ENCODE measurements at places on chromosomes 6 and 20.

DNA sequence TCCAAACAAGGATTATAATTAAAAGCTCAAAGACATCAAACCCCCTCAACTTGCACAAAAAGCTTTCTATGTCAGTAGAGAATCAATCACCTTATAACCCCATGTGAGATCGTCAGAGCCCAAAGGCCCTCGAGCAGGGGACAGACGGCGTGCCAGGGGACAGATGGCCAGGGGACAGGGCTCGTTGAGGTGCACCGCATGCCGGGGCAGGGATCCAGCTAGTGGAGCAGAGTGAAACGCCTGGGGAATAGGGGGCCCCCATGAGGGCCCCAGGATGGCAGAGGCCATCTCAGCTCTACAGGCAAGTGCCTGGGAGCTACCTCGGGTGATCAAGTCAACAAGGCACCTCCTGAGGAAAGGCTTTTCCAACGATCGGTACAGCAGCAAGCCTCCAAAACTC is 28.6 kb downstream of the DIDO1 start:
- DNase-seq = no peak

DNA sequence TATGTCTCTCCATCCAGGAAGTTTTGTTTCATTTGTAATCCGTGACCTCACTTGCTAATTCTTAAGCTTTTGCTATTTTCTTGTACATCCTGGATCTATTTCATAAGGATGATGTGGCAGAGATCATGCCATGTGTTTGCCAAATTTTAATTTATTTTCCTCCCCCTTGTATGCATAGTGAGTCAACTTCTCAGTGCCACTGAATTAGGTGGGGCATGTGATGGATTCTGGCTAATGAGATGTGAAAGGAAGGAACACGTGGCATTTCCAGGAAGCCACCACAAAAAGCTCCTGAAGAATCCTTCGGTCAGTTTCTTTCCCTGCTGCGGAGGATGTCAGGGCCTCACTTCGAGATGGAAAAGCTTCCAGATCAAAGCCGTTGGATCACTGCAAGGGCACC is 86.2 kb upstream of the PRL start:
- no peak for DNase-seq

DNA sequence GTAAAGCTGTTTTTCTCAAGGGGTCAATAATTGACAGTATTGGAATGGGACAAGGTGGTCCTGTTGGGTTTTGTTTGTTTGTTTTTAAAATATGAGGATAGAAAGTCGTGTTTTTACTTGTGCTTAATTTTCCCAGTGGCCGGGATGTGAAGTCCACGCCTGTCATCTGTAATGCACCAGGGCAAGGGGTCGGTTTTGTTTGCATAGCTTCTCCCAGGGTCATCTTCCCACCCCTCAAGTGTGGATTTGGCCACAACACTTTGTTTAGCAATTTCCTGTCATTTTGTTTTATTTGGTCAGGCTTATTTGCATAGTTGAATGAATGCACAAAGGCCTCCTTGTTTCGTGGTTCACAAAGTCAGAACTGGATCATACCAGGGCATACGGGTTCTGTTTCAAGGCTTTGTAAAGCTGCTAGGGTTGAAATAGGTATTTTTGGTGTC is 29.8 kb downstream of the SYNJ2 start:
- no peak for DNase-seq

- DNase-seq = no peak
These were observed 192.7 kb upstream of the PMEPA1 start for GRCh38 chr20:57902473-57902872.

GRCh38 chr6:54702772-54703171 is 143.8 kb upstream of the FAM83B start:
- no peak for DNase-seq

- DNase-seq = no peak
These were observed 16.0 kb downstream of the AKAP12 start for GRCh38 chr6:151255811-151256210.

GRCh38 chr6:133590814-133591213 is 298.1 kb upstream of the TCF21 start:
- DNase-seq = no peak

GRCh38 chr6:125509477-125509876 is 207.7 kb upstream of the HDDC2 start:
- no peak for DNase-seq

GRCh38 chr6:127539272-127539671 is 20.1 kb upstream of the MTCL3 start:
- no peak for DNase-seq

DNA sequence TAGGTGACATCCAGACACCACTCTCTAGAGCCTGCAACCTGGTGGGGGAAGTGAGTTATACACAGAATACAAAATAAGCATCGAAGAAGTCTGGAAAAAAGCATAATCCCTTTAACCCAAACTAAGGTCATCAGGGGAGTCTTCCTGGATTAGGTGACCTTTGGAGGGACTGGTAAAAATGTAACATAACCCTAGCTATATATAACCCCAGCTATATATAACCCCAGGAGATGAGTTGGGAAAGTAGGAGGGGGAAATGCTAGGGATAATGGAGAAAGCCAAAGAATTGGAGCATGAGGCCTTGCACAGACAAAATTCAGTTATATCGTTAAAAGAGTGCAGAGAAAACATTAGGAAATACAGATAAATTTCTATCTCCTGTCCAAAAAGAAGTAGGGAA is 164.8 kb downstream of the QRSL1 start:
- no peak for DNase-seq

- no peak for DNase-seq
These were observed 116.2 kb upstream of the SYNDIG1 start for GRCh38 chr20:24353135-24353690.

DNA sequence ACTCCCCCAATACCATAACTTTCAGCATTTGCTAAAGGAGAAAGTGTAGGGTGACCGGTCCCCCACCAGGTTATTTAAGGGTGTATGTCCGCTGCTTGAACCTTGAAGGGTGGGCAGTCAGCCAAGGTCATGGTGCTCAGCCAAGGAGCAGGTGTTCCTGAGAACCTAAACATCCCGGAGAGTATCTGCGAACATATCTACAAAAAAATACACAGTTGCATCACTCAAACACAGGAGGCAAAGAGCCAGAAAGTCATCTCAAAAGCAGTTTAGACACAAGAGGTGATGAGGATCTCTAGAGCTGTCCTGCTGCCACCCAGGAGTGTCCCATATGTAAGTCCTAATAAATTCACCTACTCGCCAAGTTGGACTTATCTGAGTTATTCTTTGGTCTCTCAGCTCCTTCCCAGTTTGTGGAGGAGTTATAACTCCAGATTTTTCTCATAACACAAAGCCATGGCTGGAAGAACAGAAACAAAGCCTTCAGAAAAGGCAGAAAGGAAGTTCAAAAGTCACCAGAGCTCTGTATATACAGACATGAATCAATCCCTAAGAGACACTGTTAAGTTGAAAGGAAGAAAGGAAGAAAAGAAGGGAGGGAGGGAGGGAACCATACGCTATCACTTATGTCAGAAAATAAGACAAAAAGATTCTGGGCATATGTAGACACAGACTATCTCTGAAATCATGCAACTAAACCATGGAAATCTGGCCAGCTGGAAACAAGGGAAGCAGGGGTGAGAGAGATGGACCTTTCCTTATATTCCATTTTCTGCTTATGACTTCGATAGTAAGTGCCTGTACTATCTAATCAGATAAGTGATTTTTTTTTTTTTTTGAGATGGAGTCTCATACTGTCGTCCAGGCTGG is 11.3 kb downstream of the MBOAT1 start:
- DNase-seq = no peak

DNA sequence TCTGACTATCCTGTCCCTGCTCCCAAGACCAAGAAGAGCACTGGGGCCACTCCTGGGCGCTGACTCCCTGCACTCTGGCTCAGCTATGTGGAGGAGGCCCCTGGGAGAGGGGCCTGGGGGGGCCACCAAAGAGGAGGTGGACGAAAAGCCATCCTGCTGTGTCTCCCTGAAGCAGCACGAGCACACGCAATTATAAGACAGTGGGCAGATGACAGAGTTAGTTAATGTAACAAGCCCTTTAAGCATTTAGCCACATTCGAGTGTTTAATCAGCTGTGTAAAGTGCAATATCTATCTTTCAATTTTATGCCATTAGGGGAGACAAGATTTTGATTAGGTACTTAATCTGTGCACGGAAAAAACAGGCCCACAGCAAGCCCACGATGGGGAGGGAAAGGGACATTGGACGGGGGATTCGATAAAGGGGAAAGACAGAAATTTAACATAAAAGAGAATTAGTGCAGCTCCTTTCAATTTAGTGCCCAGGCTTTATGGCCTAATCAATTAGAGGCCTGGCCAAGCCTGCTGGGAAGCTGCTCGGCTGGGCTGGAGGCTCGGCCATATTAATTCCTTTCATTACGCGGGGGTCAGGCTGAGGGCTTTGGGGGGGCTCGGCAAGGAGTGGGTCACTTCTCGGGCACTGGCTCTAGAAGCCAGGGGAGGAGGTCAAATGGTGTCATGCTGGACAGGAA is 286.2 kb downstream of the DHX35 start:
- no peak for DNase-seq

DNA sequence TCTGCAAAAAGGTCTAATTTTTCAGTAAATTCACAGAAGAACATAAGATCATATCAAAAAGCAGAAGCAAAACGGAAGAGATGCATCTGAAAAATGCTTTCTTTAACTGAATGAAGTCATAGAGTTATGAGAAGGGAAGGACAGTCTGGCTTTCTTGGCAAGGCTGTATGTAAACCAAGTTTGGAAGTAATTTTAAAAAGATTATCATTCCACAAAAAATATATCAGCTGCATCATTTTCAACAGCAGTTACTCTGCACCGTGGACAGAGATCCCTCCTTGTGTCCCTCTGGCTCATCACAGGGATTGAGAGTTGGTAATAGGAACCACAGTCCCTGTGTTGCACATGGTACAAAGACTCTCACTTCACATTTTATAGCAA is 258.5 kb downstream of the HIVEP2 start:
- DNase-seq = no peak
